ENCODE measurements at places on chromosomes 13 and 19.

GRCh38 chr13:114229506-114229905 lies 5.2 kb upstream of the CDC16 start:
- no peak for DNase-seq

DNA sequence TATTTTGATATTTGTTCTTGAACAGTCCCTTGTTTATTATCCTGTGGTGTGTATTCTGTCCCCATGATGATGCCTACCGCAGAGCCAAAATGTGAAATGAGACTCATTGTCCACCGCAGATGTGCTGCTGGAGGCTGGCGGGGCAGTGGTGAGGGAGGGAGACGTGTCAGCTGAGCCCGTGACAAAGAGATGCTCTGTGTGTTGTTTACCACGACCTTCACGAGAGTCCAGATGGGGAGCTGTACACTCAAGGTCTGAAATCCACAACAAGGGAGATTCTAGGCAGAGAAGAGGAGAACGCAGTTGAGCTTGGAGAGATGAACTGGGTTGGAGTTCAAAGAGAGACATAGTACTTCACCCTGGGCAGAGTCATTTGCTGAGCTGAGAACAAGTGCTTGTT lies 20.8 kb upstream of the AMER2 start:
- DNase-seq, result no peak

DNA sequence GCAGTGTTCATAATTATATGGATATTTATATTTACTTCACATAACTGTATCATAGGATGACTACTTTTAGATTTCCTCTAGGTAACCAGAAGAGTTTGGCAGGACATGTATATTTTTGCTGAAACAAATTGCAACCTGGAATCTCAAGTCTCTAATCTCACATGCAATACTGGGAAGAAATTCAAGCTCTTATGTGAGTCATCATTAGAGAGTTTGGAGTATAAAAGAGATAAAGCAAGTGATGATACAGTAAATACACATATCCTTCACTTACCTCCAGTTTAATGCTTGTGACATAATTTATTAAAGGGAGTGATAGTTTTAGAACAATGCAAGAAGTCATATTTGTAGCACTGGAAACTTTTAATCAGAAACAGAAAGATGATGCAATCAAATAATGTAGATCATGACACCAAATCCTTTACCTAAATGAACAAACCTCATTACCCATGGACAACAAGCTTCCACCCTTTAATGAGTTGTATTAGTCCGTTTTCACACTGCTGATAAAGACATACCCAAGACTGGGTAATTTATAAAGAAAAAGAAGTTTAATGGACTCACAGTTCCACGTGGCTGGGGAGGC lies 15.8 kb upstream of the OR7A17 start:
- DNase-seq, result no peak

GRCh38 chr19:18349524-18350128 lies 9.2 kb downstream of the PGPEP1 start:
- DNase-seq, result peak; percentile 21

DNA sequence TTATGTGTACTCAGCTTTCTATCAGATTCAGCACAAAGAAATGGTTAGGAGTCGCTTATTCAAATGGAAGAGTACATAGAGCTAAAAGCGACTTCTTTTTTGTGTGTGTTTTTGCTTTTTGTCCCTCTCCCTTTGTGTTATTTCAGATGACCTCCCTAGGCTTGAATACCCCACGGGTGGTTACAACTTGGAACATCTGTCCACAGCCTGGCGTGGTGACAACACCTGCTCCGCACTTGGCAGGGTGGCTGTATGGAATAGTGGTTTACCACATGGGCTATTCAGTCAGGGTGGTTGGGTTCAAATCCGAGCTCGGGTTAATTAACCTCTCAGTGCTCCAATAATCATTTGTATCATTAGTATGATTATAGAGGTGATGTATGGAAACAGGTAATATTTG lies 151.6 kb upstream of the FREM2 start:
- DNase-seq, result no peak

- DNase-seq, result no peak
Measured at GRCh38 chr13:75425216-75426009, 56.6 kb downstream of the TBC1D4 start.

- DNase-seq, result no peak
Measured at GRCh38 chr19:2602391-2603181, 99.9 kb downstream of the GNG7 start.

DNA sequence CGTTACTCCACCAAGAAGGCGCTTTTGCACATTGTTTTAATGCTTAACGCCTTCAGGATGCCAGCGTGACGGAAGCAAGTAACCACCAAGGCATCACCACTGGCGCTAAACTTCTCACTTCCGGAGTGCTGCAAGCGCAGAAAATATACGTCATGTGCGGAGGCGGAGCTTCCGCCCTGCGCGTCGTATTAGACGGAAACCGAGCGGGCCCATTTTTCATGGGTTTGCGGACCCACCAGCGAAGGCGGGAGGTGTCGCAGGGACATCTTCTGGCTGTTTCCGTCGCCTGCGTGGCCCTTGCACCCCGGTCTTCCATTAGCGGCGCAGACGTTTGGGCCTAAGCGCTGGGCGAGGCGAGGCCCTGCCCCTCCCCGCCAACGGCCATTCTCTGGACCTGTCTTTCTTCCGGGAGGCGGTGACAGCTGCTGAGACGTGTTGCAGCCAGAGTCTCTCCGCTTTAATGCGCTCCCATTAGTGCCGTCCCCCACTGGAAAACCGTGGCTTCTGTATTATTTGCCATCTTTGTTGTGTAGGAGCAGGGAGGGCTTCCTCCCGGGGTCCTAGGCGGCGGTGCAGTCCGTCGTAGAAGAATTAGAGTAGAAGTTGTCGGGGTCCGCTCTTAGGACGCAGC lies at the start of gene ERCC5:
Gene ERCC5, plus strand, starts transcription at position 403 of the 631 bp plus-strand sequence. CDS start 235 bp downstream, outside the sequence.
- peak; percentile 96 for DNase-seq

GRCh38 chr19:50669302-50670101 lies 20.3 kb downstream of the C19orf81 start:
- DNase-seq, result peak; percentile 35

GRCh38 chr13:36674337-36675212 lies 755 bp downstream of the SERTM1 start:
- DNase-seq, result no peak

- DNase-seq, result no peak
Measured at GRCh38 chr13:105758918-105759860, 776.3 kb downstream of the EFNB2 start.

DNA sequence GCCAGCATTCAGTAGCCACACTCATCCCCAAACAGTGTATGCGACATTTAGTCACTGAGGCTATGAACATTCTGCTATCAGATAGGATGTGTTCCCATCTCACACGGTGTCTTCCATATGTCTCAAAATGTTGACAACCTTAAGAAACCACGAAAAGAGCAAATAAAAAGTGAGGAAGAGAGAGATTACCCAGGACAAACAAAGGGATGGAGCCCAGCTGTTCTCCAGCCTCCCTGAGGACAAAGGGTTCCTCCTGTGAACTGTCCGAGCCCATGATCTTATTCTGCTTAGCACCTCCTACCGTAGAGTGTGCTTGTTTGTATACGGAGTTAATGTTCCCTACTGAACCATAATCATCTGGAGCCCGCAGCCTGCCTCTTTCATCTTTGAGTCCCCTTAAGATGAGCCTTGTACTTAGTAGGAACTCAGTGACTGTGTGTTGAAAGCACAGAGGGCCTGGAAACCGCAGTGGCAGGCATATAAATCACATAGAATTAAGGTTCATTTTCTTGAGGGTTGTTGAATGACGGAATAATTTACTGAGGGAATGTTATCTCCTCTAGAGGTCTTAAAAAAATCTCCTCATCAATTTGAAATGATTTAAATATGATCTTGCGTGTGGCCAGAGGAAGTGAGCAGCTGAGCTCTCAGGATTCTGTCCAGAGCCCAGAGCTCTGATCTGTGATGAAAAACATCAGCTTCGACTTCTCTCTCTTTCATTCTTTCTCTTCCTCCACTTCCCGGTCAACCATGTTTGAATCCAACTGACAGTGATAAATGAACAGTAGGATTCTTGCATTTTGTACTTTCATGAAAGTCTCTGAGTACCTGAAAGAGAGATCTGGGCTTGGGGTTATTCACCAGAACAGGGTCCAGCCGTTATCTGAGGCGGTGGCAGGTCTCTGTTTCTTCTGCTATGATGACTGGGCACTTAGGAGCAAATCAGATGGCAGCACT lies 200.5 kb downstream of the KLF5 start:
- no peak for DNase-seq

GRCh38 chr13:37418490-37418889 lies 180.1 kb downstream of the POSTN start:
- DNase-seq, result no peak

DNA sequence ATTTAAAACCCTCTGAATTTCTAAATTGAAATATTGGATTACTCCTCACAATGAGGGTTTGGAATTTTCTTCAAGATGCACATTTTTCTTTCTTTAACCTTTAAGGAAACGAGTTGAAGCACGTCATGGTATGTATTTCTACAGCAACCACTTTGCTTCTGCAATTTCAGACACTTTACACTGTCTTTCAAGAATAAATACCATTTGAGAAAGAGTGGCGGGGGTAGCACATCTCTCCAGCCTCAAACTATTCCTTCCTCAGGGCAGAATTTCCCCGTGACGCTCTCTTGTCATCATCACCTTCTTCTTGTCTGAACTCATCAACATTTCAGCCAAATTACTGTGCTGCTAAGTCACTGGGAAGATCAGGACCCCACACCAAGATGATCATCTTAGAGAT lies 1073.4 kb downstream of the EFNB2 start:
- no peak for DNase-seq

- DNase-seq, result peak; percentile 37
Measured at GRCh38 chr13:29849071-29849631, 1.3 kb downstream of the UBL3 start.

- no peak for DNase-seq
Measured at GRCh38 chr19:31530781-31531180, 181.5 kb upstream of the TSHZ3 start.

- DNase-seq, result no peak
Measured at GRCh38 chr13:95677564-95678266, 776 bp downstream of the DNAJC3 start.

DNA sequence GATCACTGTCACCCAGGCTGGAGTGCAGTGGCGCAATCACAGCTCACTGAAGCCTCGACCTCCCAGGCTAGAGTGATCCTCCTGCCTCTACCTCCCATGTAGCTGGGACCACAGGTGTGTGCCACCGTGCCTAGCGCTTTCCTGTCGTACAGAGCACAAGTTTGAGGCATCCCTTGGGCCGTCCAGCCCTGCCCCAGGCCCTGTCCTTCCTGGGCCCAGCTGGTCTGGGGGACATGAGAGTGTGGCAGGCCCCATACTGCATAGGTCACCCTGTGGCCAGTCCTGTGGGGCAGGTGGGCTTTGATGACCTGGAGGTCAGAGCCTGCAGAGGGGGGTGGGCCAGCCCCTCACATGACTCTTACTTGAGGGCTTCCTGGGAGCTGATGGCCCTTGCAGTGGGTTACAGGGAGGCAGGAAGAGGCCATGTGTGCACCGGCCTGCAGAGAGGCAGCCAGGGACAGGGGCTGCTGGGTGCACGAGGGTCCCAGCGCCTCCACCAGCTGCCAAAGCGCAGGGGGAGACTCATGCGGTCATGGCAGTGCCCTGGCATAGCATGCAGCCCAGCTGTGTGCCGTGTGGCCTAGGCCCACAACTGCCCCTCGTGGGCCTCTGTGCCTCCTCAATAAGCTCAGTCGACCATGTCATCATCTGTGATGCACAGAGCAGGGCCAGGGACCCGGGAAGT lies 61.4 kb downstream of the KDM4B start:
- DNase-seq, result no peak
